GM04504 (cell line): ENCODE measurements at places on chromosomes 13 and 19.

DNA sequence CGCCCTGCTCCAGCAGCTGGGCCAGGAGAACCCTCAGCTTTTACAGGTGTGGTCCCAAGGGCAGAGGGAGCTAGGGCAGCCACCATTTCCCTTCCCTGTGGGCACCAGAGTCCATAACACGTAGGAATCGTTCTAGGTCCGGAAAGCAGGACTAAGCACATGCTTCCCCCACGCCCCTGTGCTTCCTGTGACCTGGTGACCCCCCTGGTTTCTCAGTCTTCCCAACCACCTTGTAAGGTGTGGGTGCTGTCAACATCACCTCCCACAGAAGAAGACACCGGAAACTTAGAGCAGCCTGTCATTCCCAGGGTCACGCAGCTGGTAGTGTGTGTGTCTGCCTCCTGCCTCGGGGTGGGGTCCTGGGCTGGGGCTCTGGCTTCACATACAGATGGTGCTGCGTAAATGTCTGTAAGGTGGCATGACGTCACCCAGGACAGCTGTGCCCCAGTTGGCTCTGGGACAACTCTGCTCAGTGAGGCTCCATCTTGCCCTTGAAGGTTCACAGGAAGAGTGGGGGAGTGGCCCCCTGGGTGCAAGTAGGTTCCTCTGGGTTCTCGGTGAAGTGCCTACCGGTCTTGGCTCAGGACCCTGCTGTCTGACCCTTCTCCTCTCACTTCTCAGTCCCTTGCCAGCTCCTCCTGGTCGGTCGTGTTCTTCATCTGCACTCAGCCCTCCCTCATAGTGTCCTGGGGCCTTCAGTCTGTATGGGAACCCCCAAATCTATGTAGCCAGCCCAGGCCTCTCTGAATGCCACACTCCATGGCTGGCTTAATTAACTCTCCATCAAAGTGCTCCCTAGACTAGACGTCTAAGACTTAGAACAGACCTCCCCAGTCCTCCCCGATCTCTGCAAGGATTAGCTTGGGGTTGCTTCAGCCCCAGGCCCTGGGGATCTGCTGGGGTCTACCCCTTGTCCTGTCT lies 4.0 kb downstream of the RAD23A start:
- no peak for DNase-seq

DNA sequence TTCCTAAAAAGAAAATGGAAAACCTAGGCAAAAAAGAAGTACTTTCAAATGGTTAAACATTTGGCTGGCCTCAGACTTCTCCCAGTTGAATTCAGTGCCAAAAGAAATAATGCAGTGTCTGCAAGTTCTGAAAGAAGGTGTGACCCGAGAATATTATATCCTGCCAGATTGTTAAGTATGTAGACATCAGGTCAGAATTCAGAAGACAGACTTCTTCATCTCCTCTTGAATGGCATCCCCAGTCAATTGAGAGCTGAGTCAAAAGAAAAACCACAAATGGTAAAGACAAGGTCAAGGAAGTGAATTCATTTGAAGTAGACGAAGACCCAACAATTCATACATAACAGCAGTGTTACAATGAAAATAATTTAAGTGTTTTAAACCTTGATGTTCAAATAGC lies 194.5 kb downstream of the NBEA start:
- no peak for DNase-seq

DNA sequence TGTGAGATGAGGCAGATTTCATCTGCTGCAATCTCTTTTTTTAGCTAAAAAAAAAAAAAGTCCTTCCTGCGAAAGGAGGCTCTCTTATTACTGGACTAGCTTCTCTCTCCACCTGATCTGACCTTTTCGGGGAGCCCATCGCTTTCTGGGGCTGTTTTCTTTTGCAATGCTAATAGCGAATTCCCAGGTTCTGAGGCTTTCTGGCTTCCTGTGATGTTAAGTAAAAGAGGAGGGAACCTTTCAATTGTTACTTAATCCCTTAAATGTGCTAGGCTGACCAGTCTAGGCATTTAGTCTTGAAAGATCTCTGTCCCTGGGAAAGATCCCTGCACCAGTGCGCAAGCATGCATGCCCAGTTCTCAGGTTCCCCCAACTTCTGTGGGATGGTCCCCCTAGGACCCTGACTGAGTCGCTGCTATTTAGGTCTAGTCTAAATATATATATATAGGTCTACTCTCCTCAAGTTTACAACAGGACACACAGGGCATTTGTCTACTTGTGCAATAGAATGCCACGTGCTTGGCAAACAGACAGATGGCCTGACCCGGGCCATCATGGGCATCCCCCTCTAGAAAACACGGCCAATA lies 224.7 kb downstream of the ZNF536 start:
- no peak for DNase-seq

GRCh38 chr19:1790054-1790792 lies 21.9 kb downstream of the ATP8B3 start:
- no peak for DNase-seq

- no peak for DNase-seq
Measured at GRCh38 chr13:58994777-58995176, 1169.0 kb downstream of the DIAPH3 start.

- DNase-seq, result no peak
Measured at GRCh38 chr19:56573914-56574313, 6.6 kb downstream of the ZNF470 start.

DNA sequence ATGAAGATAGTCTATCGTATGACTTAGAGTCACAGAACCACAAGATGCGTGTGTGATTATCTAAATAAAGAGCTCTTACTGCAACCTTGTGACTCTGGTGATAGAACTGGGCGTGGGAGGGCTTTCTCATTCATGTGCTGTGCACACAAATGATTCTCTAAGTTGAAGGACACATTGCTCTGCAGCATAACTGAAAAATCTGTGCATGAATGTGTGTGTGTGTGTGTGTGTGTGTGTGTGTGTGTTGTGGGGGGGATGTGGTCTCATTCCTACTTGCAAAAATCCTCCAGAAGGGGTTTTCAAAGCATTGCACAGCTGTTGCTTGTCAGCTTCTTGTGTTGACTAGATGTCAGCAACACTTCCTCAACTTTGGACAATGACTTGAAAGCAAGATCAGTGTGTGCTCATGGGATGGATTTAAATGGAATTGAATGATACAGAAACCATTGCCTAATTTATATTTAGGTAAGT lies 22.4 kb downstream of the LRCH1 start:
- DNase-seq, result no peak

- DNase-seq, result no peak
Measured at GRCh38 chr13:23146006-23146405, 34.8 kb upstream of the SGCG start.

DNA sequence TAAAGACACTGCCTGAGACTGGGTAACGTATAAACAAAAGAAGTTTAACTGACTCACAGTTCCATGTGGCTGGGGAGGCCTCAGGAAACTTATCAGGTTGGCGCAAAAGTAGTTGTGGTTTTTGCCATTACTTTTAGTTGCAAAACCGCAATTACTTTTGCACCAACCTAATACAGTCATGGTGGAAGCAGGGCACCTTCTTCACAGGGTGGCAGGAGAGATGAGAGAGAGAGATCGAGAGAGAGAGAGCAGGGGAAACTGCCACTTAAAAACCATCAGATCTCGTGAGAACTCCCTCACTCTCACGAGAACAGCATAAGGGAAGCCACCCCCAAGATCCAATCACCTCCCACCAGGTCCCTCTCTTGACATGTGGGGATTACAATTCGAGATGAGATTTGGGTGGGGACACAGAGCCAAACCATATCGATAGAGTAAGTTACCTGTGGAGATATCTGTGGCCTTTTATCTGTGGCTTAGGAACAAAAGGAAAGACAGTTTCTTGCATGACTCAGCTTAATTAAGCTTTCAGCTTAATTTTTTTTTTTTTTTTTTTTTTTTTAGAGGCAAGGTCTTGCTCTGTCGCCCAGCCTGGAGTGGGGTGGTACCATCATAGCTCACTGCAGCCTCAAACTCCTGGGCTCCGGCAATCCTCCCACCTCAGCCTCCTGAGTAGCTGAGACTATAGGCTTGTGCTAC lies 7.6 kb upstream of the CABP5 start:
- no peak for DNase-seq
